ENCODE measurements at places on chromosomes 2 and 18.
A peak's percentile ranks its signal among the peaks of the same experiment; 100 is the strongest.

DNA sequence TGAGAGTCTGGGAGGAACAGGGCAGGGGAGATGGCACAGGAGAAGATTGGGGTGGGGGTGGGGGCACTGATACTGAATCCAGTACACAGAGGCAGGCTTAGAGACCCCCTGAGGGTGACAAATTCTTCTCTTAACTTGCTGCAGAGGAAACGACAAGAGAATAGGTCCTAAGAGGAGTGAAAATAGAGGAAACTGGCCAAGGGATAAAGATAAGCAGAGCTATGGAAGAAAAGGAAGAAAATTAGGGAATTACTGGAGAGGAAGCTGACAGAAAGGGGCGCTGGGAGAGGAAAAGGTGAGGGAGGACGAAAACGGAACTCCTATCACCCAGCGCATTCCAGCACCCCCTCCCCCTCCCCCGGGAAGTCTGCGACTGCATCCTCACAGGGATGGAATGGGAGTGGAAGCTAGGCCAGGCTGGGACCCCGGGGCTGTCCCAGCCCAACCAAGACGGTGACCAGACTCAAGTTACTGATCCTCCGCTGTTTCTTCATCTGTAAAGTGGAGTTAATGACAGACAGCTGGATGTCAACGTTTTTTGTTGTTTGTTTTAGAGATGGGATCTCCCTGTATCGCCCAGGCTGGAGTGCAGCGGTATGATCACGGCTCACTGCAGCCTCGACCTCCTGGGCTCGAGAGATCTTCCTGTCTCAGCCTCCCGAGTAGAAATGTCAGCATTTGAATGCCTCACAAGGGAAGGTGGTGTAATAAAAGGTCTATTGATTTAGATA, 2.6 kb upstream of the EMX1 start:
- DNase-seq = no peak

GRCh38 chr2:194102546-194102945, 1554.5 kb upstream of the SLC39A10 start:
- no peak for DNase-seq

GRCh38 chr2:239146741-239147181, 254.1 kb downstream of the HDAC4 start:
- DNase-seq = no peak

DNA sequence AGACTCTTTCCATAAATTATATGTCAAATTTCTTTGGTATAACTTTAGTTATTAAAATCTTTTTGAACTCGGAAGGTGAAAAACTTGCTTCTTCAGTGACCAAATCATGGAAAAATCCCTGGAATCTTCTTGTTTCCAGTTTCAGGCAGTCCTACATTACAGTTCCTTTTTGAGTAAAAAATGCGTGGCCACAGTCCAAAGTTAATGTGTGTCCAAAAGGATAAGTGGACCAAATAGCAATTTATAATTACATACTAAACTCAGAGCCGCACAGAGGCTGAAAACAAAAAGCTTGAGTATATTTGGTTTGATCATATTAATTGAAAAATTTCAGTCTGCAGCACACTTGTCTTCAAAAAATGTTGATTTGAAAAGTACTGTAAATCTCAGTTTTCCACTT, 28.4 kb upstream of the DYNC2LI1 start:
- peak; percentile 26 for DNase-seq

GRCh38 chr2:38203446-38203810, 127.5 kb upstream of the CYP1B1 start:
- DNase-seq = no peak

GRCh38 chr2:9805435-9806297, 37.6 kb upstream of the TAF1B start:
- DNase-seq = no peak

DNA sequence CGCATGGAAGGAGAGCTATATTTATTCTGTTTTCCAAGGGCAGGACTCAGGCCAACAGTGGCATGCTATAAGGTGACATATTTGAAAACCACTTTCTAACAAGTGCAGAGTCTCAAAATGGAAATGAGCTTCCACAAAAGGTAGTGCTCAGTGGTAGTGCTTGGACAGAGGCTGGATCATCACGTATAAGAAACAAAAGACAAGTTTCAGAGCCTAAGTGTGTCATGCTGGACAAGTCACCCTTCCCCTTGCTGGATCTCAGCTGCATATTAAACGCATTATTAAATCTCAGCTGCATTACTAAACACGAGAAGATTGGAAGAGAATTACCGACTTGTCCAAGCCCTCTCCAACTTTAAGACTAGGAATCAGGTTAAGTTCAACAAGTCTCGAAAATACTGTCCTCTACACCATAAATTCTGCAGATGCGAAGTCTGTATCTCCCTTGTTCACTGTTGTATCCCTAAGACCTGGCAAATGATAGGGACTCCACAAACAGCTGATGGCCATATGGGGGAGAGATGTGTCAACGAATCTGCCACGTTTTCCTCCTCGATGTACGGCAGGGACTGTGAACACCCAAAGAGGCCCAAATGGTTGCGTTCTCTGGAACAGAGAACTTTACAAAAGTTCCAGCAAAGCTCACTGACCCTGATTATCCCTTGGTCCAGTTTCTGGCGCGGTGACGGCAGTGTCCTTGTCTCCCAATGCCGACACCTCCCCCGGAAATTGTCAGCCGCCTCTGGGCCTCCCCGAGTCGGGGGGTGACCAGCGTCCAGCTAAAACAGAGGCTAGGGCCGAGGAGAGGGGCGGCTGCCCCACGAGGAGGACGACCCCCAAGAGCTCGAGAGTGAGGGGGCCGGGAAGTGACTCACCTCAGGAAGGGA, 611 bp downstream of the NOL10 start:
- no peak for DNase-seq

GRCh38 chr2:160427629-160428404, 65.8 kb downstream of the RBMS1 start:
- no peak for DNase-seq

GRCh38 chr2:100437751-100438150, 20.3 kb upstream of the CHST10 start:
- no peak for DNase-seq

DNA sequence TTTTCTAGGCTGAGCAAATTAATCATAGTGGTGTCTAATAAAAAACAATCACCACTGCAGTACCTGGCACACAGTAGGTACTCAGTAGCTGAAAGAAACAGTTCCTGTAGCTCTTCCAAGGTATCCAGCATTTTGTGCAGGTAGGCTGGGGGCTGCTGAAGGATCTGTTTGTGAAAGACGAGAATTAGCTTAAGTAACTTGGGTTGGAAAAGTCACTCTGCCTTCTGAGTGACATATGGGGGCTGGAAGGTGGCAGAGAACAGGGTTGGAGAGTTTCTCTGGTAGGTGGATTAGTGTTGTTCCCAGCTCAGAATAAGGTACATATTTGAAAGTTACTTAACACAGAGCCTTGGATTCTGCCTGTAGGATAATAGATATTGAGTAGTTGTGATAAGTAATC, 72.8 kb downstream of the FMNL2 start:
- DNase-seq = no peak

GRCh38 chr18:64276311-64277090, 127.6 kb upstream of the LINC00305 start:
- DNase-seq = no peak

DNA sequence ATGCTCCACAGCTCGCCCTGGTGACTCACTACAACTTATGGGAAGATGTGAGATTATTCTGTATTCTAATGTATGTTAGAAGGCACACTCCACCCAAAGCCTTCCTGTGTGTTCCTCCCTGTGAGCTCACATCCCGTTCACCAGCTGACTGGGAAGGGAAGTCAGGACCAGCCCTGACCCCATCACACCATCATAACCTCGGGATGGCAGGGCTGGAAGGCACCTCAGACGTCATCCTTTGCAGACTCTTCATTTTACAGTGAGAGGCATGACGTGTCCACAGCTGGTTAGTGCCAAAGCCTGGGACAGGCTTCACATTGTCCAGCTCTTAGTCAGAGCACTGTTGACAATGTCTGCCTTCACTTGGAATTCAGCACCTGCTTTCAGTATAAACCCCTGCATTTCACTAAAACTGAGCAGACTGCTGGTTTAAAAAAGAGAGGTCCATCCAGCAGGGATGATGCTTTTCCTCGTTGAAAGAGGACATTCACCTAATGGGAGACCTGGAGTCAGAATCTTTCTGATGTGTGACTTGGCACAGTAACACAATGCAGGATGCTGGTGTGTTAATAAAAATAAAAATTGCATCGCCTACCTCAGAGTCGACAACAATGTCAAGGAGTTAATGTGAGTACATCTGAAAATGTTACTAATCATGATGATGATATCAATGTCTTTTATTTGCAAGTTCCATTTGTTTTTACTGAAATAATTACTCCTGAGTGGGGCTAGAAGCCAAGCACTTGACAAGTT, 418.0 kb upstream of the TNP1 start:
- DNase-seq = peak; percentile 81

DNA sequence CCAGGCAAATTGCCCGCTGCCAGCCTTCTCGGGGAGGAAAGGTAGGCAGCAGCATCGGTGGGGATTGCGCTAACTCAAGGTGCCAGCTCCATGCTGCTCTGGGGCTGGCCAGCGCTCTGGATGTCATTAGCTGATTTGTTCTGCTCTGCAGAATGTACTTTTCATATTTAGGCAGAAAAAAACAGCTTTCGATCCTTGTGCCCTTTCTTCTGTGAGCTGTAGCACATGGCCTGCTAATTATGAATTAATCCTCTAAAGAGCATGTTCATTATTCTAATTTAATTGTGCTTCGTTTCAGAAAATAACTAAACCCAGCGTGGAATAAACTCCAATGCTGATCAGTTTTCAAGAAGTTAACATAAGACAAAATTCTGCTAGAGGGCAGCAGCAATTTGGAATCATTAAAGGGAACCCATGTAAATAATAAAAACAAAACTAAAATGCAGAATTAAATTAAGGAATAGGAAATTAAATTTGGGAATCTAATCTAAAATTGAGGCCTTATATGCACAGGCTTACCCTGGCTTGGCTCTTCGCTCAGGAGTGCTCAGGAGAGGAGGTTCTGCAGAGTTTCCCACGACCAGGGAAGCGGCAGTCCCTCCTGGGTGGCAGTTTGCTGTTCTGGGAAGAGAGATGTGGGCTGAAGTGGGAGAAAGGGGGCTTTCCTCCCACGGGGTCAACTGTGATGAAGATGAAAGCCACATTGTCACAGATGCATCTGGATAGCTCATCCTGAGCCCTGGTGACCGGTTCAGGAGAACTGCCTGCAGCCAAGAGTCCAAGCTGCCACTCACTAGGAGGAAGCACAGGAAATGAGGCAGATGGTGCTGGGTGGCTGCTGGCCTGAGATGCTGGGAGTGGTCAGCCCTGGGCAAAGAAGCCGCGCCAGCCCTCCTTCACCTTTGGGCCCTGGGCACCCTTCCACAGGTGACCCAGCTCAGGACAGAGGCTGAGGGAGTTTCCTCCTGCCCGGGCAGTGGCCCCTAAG, 93.2 kb upstream of the PKDCC start:
- DNase-seq = no peak

DNA sequence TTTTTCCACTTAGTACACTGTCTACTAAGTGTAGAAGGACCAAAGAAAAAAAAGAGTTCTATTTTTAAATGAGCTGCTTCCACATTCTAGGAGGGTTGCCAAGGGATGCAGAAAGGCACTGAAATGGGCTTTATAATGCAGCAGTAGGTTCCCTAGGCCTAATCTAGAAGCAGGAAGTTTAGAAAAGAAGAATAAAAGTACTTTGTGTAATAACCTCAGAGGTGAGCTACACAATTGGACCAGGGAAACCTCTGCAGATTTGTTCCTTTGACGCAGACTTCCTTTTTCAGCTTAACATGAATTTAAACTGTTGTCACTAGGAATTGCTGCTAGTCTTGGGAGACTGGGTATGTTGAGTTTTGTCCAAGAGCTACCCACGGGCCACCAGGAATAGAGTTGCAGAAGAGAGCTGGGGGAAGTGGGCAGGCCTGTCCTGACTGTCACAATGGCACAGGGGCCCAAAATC, 34.6 kb upstream of the RAB1A start:
- DNase-seq = no peak

GRCh38 chr2:170208967-170209366, 31.0 kb downstream of the MYO3B start:
- DNase-seq = no peak

- no peak for DNase-seq
Measured at GRCh38 chr18:63287691-63288220, 31.8 kb downstream of the BCL2 start.

DNA sequence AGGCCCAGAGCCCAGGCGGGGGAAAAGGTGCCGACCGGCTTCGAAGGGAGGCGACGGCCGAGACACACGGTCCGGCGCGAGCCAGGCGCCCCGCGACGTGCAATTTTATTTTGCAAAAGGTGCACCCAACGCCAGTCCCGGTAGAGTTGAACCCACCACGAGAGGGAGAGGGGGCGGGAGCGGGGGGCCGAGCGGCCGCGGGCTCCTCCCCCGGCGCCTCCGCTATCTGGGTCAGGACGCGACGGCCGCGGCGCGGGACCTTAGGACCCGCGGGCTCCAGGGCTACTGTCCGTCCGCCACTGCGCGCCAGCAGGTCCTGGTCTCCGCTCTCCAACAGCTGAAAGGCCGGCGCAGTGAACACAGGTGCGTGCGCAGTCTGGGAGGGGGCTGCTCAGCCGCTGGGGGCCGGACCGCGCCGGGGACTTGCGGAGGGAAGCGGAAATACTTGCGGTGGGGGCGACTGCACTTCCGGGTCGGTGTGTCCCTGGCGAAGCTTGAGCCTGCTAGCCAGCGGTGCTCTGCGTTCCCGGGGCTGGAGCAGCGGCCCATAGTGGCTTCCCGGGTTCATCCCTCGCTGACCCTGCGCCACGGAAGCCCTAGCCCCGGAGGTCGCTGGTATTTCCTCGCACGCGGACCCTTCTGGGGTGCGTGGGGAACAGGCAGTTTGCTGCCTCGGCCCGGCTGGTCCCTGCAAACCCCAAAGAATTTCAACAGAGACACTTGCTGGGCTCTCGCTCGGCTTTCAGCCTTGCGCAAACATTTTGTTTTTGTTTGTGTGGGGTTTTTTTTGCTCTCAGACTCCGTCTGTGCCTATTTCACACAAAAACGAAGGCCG, at the start of gene RMDN2:
Gene RMDN2 (plus strand): TSS at position 225 of the 835 bp plus-strand sequence. CDS start 3,991 bp downstream, outside the sequence.
- peak; percentile 96 for DNase-seq

- DNase-seq = no peak
Measured at GRCh38 chr2:75099521-75099922, 99.8 kb downstream of the TACR1 start.

DNA sequence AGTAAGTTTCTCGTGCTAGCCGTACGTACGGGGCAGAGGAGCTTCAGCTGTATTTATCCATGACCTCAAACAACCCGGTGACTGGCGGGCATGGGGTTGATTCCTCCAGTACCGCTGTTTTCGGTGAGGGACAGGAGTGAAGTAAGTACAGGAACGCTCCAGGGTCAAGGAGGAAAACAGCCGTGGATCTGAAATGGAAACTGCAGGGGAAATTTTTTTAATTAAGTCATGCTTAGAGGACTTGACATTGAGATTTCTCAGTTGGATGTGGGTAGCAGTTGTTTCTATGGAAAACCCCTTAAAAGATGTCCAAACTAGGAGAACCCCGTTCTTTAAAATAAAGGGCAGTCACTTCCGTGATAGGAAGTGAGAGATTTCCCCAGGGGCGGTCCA, 1.2 kb downstream of the RAB12 start:
- DNase-seq = no peak

DNA sequence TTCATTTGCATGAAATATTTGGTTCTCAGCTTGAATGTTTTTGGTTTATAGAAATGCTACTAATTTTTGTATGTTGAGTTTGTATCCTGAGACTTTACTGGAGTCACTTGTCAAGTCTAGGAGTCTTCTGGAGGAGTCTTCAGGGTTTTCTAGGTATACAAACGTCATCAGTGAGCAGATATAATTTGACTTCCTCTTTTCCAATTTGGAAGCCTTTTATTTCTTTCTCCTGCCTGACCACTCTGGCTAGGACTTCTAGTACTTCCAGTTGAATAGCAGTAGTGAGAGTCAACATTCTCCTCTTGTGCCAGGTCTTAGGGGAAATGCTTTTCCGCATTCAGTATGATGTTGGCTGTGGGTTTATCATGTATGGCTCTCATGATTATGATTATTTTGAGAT, 55.4 kb upstream of the THUMPD2 start:
- DNase-seq = no peak

Data from HTR-8/SVneo (cell line).